ENCODE measurements at places on chromosomes 11 and 22. TPM values are rescaled to one million over a fixed set of nuclear protein-coding genes. Genes with fewer than 3 reads are reported as not detected.

KCNJ11 gene
- total RNA-seq = not detected

SLC15A3 gene
- total RNA-seq = not detected

FRMD8 gene
- 79.3 TPM for total RNA-seq

SCGB2A2 gene
- not detected for total RNA-seq

DDIAS gene
- 6.0 TPM for total RNA-seq

CCDC73 gene
- not detected for total RNA-seq

GDPD4 gene
- 1.2 TPM for total RNA-seq

MEI1 gene
- total RNA-seq = not detected

CARD16 gene
- total RNA-seq = 0.40 TPM

TRMU gene
- 39.4 TPM for total RNA-seq

KCNJ1 gene
- total RNA-seq = not detected

PRR33 gene
- not detected for total RNA-seq

OR52E8 gene
- total RNA-seq = not detected

TRPC6 gene
- not detected for total RNA-seq

RIC3 gene
- not detected for total RNA-seq

TBX10 gene
- not detected for total RNA-seq

TMA7B gene
- total RNA-seq = not detected

PYGM gene
- 3.4 TPM for total RNA-seq

NTM gene
- total RNA-seq = 17.5 TPM

LINC01488 gene
- total RNA-seq = not detected

TEX54 gene
- total RNA-seq = not detected

C11orf16 gene
- total RNA-seq = not detected

DKK3 gene
- 13.8 TPM for total RNA-seq

RTN4RL2 gene
- total RNA-seq = 2.3 TPM

APOL4 gene
- not detected for total RNA-seq

OR4D5 gene
- total RNA-seq = not detected

SMC1B gene
- total RNA-seq = not detected

VWCE gene
- 0.94 TPM for total RNA-seq

APOBEC3C gene
- total RNA-seq = 5.8 TPM

MYBPC3 gene
- total RNA-seq = not detected

SERPIND1 gene
- total RNA-seq = 0.49 TPM

EHF gene
- total RNA-seq = 0.68 TPM

GLYAT gene
- not detected for total RNA-seq

CPSF7 gene
- 41.5 TPM for total RNA-seq

PANX2 gene
- 0.68 TPM for total RNA-seq

AASDHPPT gene
- 46.9 TPM for total RNA-seq

TSKU gene
- 20.6 TPM for total RNA-seq

OR8I2 gene
- not detected for total RNA-seq

TMEM132A gene
- 63.1 TPM for total RNA-seq

TREH gene
- not detected for total RNA-seq

NFAM1 gene
- total RNA-seq = not detected

HOATZ gene
- not detected for total RNA-seq

PPP1R14B gene
- 685 TPM for total RNA-seq

KDELR3 gene
- 19.6 TPM for total RNA-seq
